ENCODE measurements at places on chromosomes 2 and 18.

GRCh38 chr2:107412981-107413380 lies 413.7 kb upstream of the RGPD4 start:
- DNase-seq, result no peak

DNA sequence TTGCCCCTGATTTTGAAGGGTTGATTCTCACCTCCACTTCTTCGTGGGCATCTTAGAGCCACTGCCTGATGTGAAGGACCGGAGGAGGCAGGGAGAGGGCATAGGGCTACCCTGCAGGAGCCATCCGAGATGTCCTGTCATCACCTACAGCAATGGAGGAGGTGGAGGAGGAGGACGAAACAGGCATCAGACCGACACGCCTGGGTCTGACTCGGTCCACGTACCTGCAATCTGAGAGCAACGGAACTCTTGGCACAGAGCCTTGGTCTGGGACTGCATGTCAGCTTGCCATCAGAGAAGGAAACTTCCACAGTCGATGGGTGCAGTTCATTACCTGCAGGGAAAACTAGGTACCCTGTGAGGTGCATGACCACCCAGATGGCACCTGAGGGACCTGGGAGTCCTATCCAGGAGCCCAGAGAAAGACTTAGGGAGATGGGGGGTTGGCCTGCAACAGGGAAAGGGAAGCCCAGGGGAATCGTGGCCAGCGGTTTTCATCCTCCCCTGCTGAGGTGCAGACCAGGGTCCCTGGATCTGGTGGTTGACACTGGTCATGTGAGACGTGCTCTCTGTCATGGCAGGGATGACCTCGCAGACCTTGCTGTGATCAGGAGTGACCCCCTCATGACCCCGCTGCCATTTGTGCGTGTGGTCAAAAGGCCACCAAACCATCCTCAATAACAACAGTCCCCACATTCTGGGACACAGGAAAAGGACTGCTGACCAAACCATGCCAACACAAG lies 190.8 kb downstream of the SEPTIN10 start:
- no peak for DNase-seq

DNA sequence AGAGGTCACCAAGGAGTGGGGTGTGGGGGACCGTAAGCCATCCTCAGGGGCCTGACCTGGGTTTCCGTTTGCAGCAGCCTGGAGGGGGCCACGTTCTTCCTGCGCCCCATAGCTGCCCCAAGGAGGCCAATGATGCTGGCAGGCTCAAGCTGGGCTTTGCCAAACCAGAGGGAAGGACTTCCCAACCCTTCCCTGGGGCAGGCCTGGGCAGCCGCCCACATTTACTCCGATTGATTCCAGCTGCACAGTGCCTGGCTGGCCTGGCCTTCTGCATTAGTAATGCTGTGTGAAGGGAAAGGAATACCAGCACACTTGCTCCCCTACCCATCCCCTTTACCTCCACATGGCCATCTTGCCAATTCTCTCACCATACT lies 360.6 kb upstream of the SLC14A2 start:
- no peak for DNase-seq

DNA sequence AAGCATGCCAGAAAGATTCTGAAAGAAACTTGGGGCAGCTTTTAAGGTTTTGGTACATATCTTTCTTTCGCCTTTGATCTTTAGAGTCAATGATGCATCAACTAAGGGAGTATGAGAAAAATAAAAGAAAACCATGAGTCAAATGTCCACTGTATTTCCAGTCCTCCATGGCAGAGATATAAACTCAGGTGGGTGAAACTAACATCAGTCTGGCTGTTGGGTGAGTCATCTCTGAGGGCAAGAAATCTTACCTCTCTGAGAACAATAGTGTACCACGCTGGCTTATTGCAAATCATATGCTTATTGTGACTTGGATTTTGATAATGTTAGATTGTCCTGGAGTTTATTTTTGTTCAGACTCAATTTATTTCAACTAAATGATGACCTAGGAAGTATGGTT lies 521.0 kb downstream of the PLCL1 start:
- DNase-seq, result no peak

DNA sequence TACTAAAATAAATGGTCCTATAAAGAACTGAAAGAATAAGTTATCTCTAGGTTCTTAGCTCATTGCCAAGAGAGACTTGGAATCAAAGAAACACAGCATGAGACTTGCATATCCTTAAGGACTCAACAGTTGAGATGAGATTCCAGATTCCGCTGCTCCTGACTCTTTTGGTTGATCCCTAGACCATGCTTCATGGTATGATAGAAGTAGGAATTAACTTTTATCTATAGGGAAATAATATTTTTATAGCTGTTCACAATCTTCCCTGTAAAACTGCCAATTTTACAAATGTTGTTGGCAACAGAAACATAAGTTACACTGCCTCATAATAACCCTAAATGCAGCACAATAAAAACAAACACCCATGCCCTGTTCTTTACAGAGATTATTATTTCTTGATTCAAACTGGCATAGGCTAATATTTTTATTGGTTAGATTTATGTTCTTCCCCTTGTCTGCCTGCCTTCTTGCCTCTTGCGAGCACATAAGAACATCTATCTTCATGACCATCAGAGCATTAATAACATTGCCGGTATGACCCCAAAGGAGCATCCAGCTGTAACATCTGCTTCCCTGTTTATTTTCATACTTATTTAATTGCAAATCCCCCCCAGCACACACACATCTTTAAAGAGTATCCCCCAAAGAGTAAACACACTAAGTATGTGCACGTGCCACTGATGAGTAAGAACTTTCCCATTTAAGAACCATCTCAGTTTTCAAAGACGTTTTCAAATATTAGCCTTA lies 735.7 kb upstream of the SLC8A1 start:
- DNase-seq, result no peak

- DNase-seq, result no peak
Measured at GRCh38 chr2:128086244-128086643, 4.8 kb upstream of the UGGT1 start.

DNA sequence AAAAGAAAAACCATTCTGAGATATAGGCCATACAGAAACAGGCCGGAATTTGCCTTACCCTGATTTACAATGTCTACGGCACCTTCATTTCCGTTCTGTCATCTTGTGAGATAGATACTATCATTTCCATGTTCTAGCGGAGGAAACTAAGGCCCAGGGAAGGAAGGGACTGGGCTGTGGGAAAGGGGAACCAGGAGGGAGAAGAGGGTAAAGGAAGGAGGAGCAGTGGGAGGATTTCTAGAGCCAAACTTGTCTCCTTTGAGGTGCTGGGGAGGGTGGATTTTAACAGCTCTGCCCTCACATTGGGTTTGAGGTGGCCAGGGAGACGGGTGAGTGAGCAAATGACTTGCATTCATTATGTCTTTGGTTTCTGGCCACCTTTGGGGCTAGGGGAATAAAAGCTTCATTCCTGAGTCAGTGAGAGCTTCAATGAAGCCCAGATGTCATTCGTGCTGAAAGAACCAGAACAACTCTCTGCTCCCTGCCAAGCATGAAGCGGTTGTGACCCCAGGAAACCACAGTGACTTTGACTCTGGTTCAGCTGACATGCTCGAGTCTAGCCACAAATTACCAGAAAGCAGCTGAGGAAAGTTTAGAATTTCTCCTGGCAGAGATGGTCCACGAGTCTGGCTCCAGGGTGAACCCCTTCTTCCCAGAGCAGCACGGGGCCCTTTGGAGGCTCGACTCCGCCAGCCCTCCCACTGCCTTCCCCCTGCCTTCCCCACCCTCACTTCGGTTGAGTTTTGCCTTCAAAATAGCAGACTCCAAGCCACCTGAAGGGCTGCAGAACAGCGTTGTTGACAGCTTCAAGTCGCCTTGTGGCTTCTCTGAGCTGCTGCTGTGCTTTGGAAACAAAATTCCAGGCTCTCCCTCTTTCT lies 3.8 kb downstream of the ACTG2 start:
- DNase-seq, result no peak

GRCh38 chr18:54807303-54807702 lies 21.0 kb upstream of the RAB27B start:
- no peak for DNase-seq

DNA sequence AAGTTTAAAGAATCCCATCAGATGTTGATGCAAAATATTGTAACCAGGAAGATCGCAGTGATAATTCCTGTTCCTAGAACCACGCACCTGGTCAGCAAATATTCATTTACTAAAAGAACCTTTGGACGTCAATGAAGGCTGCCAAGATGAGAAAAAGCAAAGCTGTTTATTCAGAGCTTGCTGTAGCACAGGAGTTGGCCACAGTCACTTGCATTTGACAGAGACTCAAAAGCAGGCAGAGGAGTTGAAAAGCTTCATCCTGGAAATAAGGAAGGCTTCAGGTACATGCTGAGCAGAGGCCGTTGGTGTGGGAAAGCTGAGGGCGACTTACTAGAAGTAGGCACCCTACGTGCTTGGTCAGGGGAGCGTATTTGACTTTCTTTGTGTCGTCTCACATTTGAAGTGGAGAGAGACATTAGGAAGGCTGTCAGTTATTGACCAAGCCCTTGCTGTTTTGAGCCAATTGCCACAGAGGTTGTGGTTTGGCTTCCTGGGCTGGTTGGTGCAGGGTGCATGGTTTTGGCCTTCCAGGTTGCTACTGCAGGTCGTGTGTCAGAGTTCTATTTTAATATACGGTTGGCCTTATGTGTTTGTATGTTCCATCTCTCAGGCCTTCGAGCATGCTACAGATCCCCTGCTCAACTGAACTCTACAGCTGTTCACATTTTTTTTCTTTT lies 289.6 kb downstream of the METTL4 start:
- no peak for DNase-seq

DNA sequence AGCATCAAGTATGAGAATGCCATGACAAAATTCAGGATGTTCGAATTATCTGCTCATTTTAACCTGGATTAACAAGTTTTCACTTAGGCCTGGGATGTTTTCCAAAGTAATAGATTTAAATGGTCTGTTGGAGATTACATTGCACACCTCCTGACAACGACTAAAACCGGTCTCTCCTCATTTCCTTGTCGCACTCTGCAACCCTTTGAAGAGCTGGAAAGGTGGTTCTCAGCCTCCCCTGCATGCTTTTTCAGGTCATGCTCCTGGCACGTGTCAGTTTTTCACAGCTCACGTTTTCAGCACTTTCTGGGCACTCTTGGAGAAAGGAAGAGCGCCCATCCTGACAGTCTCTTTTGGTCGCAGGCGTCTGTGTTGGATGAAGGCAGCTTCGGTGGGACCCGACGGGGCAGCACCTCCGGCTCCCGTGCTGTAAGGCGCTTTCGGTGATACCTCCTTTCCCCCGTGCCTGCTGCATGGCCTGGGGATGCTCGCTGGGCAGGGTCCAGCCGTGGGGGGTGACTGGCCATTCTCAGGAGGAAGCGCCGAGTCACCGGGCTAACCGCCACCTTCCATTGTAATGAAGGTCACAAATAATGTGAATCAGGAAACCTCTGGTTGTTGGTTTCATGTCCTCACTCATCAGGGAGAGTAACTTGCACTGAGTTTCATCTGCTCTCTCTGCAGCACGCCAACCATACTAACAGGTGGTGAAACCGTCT lies 63.5 kb upstream of the RBM44 start:
- DNase-seq, result no peak

DNA sequence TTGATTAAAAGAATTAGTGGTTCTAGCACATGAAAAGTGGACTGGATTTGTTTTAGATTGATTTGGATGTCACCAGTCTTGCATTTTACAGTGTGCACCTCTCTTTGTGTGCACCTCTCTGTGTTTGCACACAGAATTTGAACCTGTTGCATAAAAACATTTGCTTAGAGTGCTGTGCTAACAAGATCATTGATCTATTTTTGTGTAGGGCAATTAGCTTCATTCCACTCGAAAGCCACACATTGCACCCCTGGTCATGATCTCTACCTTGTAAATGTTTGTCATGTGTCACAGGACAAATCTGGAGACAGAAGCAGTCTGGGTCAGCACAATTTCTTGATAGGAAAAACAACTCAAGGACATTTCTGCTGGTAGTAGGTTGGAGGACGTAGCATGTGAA lies 258.7 kb upstream of the LINC00305 start:
- no peak for DNase-seq

DNA sequence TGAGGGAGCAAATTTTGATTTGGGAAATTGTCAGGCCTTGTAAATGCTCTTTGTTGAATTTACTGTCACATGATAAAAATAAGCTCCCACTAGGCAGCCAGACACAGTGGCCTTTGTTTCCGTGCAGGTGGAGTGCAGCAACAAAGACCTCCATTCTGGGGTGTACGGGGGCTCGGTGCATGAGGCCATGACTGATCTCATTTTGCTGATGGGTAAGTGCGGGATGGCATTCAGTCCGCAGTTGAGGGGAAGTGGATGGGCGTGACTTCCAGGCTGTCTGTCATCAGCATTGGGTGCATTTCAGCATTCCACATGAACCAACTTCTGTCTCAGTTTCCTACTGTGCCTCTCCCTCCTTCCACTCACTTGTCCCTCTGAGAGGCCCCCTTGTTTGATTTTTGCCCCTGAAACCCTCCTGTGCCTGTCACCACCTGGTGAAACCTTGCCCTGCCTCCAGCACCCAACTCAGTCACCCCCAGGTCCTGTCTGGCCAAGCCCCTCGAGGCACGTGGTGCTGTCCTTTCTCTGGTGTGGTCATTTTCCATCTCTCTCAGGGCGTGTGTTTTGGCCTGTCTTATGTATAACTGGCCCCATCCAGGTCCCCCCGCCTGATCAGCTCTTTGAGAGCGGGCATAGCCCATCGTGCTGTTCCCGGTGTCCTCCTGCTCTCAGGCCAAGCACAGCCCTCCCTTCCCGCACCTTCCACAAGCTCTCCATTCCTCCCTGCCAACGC lies 16.3 kb downstream of the CNDP2 start:
- DNase-seq, result no peak

DNA sequence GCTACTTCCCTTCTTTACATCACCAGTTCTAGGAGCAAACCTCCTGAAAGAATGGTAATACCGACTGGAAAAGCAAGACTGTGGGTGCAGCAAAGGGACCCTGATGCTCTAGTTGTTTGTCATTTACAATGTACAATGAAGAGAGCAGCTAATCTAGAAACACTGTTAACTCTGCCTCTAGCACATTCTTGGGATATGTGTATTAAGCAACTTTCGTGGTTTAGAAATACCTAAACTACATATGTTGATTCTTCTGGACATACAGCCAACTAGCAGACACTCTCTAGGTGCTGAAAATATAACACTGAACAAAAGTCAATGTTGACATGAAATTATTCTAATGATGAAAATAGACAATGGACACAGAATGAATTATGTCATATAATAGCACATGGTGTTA lies 440.3 kb upstream of the MC4R start:
- no peak for DNase-seq

- DNase-seq, result no peak
Measured at GRCh38 chr18:22254088-22254487, 84.7 kb downstream of the GATA6 start.
